ENCODE measurements at places on chromosomes 5 and 9.

- DNase-seq, result no peak
Measured at GRCh38 chr5:134777366-134777765, 18.8 kb downstream of the DDX46 start.

- no peak for DNase-seq
Measured at GRCh38 chr5:158992037-158992740, 107.5 kb downstream of the EBF1 start.

- DNase-seq, result no peak
Measured at GRCh38 chr9:124414612-124415011, 630 bp downstream of the PSMB7 start.

DNA sequence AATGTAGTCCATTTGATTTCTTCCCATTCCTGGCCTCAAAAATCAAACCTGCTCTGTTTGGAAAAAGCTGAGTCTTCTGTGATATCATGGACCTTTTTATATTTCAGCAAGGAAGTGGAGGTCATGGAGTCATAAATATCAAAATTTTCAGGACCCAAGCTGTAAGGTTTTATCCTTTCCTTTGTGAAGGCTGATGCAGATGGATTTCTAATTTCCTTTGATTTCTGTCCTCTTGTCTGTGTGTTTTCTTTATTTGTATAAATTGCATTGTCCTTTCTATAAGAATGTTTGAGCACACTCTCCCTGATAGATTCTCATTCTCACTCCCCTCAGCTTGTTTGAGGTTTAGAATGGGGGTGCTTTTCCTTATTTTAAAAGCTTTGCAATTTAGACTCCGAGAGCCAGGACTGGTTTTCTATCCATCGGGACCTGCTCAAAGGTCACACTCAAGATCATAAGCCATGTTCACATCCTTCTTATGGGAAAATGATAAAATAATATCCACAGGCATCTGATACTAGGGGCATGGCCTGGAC is 127.4 kb upstream of the TMEM161B start:
- no peak for DNase-seq

DNA sequence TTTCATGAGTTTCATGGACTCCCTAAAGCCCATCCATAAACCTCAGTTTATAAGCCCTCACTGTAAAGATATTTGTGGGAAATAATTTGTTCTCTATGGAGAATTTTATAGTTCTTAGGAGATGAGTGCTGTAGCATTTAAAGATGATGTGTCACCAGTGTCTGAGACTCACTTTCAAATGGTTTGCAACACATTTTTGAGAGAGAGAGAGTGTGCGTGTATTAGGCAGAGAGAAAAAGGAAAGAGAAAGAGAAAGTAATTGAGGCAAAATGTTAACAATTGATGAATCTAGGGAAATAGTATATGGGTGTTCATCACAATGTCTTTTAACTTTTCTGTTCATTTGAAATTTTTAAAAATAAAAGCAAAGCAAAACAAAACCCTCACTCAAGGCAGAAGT is 479.0 kb downstream of the ZSWIM6 start:
- no peak for DNase-seq

GRCh38 chr9:93182572-93182971 is 1.4 kb upstream of the WNK2 start:
- DNase-seq, result no peak

GRCh38 chr9:107486674-107487520 is 2.7 kb downstream of the KLF4 start:
- no peak for DNase-seq
